ENCODE measurements at places on chromosomes 12 and 14.

GRCh38 chr14:72476657-72477499 lies 417.0 kb downstream of the DPF3 start:
- DNase-seq = peak; percentile 28

GRCh38 chr14:20112321-20112720 lies 1.8 kb downstream of the OR4K17 start:
- DNase-seq = no peak

DNA sequence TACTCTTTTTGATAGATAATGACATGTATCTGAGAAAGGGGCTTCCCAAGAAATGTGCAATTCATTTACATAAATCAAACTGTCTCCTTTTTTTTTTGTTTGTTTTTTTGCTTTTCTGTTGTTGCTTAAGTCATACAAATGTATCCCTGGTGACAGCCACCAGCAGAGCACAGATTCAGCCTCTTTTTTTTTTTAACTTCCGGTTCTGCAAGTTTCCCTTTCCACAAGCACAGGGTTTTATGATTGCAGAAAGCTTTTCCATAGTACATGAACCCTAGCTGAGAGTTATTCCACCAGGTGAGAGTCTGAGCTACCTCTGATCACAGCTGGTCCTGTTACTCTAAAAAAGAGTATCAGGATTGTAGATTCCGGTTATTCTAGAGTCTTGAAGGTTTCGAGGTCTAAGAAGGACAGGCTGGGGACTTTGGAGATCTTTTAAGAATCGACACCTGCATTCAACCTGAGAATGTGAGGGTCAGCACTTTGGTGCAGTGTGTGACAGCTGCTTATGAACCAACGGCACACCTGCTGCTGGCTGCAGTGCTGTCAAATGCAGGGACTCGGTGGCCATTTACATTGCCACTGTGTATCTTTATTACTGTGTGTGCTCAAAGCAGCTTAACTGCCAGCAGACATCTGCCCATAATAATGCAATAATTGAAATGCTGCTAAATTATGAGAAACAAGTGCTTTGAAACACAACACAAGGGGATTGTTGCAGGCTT lies 551.7 kb downstream of the NRXN3 start:
- DNase-seq = no peak

DNA sequence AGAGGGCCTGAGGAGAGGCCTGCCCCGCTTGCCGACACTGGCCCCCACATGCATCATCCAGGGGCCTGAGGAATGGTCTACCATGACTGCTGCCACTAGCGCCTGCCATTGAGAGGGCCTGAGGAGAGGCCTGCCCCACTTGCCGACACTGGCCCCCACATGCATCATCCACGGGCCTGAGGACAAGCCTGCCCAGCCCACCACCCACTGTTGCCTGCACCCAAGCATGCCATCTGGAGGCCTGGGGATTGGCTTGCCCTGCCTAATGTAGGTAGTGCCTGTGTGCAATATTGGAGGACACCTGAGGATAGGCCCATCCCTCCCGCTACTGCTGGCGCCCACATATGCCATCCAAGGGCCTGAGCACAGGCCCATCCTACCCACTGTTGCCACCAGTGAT lies 24.4 kb downstream of the CYP46A1 start:
- DNase-seq = no peak

DNA sequence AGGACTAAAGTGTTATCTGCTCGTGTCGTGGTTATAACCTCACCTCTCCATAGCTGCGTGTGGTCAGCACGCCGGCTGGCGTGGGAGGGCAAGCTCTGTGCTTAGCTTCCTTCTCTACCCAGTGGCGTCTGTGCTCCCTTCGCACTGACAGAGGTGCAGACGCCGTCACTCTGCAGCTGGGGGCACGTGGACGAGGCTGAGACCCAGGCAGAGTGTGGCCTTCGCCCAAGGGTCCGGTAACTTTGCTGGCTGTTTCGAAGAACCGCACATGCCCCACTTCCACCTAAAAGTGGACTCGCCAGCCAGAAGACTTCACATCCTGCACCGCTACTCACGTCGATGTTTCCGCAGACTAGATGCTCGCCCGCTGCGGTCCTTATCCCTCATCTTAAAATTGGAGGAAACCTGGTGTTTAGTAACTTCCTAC lies 35.9 kb upstream of the DYNC1H1 start:
- DNase-seq = no peak

DNA sequence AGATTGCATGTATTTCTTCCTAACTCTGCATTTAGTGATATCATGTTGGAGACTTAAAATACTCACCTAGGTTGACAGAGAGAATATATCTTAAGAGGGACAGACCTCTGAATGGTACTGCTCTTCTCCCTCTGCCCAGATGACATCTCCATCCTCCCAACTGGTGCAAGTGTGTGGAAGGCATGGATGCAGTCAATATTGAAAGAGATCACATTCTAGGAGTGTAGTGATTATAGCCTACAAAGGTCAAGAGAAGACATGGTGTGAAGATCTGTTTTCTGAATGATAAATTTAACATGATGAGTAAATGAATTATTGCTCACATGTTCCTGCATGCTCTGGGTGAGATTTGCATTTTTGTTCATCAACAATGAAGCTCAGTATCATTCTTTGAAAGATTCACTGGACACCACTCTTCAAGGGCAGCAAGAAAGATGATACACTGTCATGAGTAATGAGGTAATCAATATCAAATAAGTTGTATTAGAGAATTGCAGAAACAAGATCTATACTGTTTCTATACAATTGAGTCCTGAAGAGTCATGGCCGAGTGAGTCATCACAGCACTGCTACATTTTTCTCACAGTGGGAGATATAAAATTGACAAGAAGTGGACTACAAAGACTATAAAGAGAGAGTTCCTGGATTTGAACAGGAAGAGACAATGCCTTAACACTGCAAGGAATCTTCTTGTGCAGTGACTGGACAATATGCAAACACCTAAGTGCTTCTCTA lies 183.3 kb upstream of the KRR1 start:
- DNase-seq = no peak

DNA sequence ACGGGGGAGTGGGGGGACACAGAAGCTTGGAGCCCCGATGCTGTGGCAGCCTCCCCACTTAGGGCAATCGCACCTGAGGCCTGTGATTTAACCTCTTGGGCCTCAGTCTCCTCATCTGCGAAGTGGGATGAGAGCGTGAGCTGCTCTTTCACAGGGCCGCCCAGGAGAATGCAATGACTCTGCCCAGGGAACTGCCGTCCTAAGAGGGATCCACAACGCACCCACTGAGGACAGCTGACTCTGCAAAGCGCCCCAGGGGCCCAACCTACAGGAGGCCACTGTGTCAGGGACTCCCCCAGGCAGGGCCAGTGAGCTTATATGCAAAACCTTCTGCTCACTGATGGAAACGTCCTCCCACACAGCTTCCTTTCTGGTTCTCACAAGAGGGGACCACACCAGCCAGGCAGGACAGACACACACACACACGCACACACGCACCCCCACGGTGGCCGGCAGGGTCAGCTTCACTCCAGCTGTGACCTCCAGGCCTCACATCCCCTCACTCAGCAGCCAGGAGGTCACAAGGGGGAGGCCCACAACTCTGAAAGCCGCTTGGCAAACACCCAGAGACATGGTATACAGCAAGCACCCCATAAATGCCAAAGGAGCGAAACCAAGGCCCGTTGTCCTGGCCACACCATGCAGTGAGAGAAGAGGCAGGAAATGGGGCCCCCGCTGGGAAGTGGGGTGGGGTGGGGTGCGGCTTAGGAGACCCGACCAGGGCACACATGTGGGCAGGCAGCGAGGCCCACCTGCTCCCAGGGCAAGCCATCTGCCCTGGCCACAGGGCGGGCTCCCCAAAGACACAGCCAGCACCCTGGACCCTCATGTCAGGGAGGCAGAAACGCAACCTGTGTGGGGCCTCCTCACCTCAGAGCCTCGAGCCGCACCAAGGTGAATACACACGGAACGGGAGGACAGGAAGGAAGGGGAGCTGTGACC lies 73.3 kb downstream of the NCOR2 start:
- no peak for DNase-seq

DNA sequence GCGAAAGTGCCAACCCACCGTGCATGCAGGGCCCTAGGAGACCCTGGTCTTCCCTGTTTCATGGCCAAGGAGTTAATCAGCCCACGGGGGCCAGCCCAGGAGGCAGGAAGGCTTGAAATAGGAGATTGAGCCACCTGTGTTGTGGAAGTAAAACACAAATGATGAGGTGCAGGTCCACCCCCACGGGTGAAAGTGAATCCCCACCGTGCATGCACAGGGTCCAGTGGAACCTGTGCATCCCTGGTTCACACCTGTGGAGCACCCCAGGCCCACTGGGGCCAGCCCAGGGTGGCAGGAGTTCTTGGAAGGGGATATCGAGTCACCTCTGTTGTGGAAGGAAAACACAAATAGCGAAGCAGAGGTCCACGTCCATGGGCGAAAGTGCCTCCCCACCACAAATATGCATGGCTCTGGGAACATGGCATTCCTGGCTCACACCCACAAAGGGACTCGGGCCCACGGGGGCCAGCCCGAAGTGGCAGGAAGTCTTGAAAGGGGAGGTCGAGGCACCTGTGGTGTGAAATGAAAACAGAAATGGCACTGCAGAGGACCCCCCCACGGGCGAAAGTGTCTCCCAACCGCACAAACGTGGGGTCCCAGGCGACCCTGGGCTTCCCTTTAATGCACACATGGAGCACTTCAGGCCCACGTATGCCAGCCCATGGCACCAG lies 381.5 kb downstream of the ALG10 start:
- no peak for DNase-seq

- no peak for DNase-seq
Measured at GRCh38 chr12:124599074-124599999, 31.9 kb upstream of the NCOR2 start.

- DNase-seq = no peak
Measured at GRCh38 chr12:32876004-32876403, 20.6 kb downstream of the PKP2 start.

DNA sequence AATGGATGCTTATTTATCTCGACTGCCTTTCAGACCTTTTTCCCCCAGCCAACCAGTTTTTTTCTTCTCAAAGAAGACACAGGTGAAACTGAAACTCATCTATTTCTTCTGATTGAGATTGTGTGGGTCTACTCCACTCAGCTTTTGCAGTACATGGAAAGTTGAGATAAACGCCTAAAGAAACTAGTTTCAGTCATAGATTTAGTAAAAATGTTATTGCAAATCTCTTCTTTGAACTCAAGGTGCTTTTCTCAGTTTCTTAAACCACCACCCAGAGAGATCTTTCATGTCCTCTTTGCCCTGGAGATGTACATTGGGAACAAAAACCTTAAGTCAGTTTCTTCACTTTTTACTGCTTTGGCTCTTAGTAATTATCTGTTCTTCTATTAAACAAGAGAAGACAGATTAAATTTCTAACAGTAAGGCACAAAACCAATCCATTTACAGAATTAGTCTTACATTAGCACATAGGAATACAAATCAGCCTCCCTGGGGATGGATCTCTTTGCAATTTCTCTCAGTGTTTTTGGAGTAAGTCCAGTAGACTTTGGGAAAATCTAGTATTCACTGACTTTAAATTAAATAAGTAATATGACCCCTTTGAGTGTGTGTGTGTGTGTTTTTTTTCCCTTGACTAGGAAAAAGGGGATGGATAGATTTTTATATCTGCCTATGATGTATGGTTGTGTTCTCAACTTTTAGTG lies 11.6 kb downstream of the FBXW8 start:
- peak; percentile 20 for DNase-seq

GRCh38 chr14:30681752-30682355 lies 59.7 kb downstream of the SCFD1 start:
- no peak for DNase-seq

- no peak for DNase-seq
Measured at GRCh38 chr14:53144244-53144643, 8.9 kb downstream of the DDHD1 start.

DNA sequence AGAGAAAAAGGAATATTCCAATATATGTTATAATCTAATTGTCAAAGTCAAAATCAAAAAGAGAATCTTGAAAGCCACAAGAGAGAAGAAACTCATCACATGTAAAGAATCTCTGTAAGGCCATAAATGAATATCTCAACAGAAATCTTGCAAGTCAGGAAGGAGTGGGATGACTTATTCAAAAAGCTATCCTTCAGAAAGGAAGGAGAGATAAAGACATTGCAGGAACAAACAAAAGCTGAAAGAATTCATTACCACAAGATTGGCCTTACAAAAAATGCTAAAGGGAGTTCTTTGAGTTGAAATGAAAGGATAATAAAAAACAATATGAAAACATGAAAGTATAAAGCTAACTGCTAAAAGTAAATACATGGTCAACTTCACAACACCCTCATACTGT lies 286.8 kb downstream of the LRIG3 start:
- DNase-seq = no peak

- no peak for DNase-seq
Measured at GRCh38 chr14:103879570-103880347, 32.4 kb upstream of the PPP1R13B start.

GRCh38 chr12:130339951-130340350 lies 2.3 kb downstream of the PIWIL1 start:
- no peak for DNase-seq

GRCh38 chr12:132064631-132065030 lies 79.5 kb downstream of the DDX51 start:
- DNase-seq = no peak

DNA sequence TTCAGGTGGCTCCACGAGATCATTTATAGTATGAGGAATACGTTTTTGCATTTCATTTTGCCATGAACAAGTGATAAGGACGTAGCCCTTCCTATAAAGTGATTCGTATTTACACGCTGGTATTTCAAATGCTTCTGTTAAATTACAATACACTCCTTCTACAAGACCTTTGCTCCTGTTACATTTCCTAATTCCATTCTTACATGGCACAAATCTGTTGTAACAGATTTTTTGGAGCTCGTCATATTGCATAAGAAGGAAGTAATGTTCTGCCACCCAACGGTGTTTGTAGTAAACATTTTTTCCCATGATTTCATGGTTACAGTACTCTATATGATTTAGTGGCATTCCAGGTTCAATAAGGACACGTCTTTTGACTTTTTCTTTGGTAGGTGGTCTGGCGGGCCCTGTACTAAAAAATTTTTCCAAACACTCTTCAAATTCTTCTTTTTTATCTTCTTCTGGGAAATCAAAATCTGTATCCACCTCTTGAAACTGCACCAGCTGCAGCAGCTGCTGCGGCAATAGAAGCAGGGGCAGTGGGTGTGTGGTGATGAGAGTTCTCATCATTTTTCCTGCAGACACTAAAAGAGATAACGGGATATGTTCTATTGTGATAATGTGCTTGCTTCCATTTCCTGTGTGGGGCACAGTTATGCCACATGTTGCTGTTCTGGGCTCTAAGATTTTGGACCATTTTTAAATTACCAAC lies 4.2 kb downstream of the RNASE9 start:
- no peak for DNase-seq

- peak; percentile 67 for DNase-seq
Measured at GRCh38 chr12:132560614-132561426, 49.6 kb downstream of the LRCOL1 start.

- DNase-seq = peak; percentile 87
Measured at GRCh38 chr12:56338308-56339157, at the start of gene IL23A. Gene IL23A (plus strand): TSS chr12:56338884. CDS start chr12:56339045, 161 bp downstream.

Data from naive thymus-derived CD4-positive, alpha-beta T cell (primary cell).